ENCODE measurements at places on chromosomes 1 and 21. TPM values are rescaled to one million over a fixed set of nuclear protein-coding genes. Genes with fewer than 3 reads are reported as not detected.
A peak's percentile ranks its signal among the peaks of the same experiment; 100 is the strongest.

The SMCP gene
- polyA plus RNA-seq: not detected

The CD53 gene
- 6.4 TPM for polyA plus RNA-seq

DNA sequence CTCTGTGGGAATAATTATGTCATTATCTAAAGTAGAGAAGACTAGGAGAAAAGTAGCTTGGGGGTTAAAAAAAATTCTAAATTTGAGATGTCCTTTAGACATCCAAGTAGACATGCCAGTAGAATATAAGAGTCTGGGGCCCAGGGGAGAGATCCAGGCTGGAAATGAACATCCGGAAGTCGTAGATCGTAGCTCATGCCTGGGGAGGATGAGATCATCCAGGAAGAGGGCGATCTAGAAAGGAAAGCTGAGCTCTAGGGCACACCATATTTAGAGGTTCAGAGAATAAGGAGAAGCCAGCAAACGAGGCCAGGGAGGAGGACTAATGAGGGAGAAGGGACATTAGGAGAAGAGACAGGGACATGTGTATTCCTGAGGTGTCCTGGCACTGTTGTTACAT lies 12.2 kb downstream of the NGF start:
- no peak for DNase-seq

- no peak for DNase-seq
Measured at GRCh38 chr1:71561729-71562128, 480.9 kb upstream of the ZRANB2 start.

DNA sequence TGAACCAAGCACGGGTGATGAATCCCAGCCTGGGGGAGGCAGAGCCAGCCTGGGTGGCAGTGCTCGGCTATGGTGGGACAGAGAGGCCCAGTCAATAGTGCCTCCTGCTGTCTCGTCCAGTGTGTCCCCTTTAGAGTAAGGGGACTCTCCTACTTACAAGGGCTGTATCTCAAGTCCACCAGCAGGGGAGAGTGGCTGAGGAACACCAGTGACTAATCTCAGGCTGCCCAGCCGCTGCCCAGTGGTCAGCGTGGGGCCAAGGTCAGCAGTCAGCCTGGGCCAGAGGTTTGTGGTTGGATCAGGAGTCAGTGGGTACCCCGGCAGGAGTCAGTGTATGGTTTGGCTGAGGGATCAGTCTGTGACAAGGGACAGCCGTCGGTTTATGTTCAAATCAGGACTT lies 109.2 kb upstream of the RUNX3 start:
- no peak for DNase-seq

DNA sequence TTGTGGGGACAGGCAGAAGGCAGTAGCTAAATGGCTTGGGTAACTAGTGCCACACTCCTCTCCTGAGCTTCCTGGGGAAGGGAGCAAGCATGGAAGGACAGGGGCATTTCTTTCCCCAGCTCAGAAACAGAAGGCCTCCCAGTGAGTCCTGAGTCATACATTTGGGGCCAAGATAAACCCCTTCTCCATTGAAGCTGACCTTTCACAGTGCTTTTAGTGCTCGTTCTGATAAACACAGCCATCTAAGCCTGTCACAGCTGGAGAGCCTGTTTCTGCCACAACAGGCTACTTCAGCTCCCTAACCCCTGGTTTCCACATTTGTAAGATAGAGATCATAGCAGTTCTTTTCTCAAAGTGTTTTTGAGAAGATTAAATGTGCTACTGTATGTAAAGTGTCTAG lies 374.0 kb downstream of the LMX1A start:
- no peak for DNase-seq

GRCh38 chr1:152107984-152108881 lies 7.0 kb downstream of the TCHH start:
- DNase-seq: peak; percentile 20

GRCh38 chr1:216587715-216588114 lies 135.5 kb downstream of the ESRRG start:
- DNase-seq: no peak

The SLFNL1 gene
- 0.58 TPM for polyA plus RNA-seq

GRCh38 chr21:16587141-16587581 lies 857.4 kb downstream of the USP25 start:
- no peak for DNase-seq

The C1orf226 gene
- 25.3 TPM for polyA plus RNA-seq
